ENCODE measurements at places on chromosomes 6 and 20. TPM values are rescaled to one million over a fixed set of nuclear protein-coding genes. Genes with fewer than 3 reads are reported as not detected.

GRCh38 chr20:5657190-5657875 lies 92.9 kb upstream of the SHLD1 start:
- DNase-seq: peak; percentile 50

DNA sequence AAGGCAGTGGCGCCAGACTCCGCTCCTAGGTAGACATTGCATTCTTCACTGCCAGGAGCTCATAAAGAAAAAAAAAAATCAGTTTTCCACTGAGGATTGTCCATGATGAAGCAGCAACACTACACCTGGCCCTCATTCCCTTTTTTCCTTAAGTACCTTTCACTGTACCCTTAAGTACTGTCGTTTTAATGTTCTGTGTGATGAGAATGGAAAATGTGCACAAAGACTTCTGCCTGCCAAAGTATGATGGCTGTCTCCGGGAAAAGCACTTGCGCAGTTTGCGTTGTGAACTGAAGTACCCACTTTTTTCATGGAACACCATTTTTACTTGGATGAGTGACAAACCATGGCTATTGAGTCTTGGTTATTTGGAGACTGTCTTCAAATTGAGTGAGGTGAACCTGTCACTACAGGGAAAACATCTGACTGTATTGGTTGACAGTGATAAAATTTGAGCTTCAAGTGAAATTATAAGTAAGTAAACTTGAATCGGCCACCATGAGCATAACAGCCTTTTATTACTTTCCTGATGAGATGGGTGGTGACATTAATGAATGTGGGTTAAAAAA lies 104.8 kb downstream of the NCOA3 start:
- no peak for DNase-seq

GRCh38 chr6:26594131-26594498 lies 2.6 kb upstream of the ABT1 start:
- no peak for DNase-seq

- no peak for DNase-seq
Measured at GRCh38 chr6:155444120-155444917, 11.3 kb downstream of the NOX3 start.

- DNase-seq: peak; percentile 73
Measured at GRCh38 chr6:32109114-32109764, at the start of gene TNXB. Gene TNXB, minus strand, starts transcription at chr6:32109338. Its CDS starts 11,140 bp downstream, at chr6:32098198.

GRCh38 chr6:43077333-43077809 lies 1.3 kb downstream of the PTK7 start:
- no peak for DNase-seq

DNA sequence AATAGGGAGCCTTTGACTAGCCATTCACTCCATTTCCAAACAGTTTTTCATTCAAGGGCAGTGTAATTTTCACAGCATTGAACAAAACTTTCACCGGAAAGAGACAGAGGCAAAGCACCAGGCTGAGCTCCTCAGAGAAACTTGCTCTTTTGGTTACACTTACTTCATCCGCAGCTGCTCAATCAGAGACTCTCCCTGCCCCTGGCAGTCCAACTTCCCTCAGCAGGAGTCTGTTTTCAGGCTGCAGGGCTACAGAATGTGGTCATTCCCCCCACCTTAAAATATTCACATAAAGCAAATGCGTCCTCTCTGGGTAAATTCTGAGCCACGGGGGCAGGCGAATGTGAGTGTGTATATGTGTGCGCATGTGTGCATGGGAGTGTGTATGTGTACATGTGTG lies 70.0 kb upstream of the ZNF133 start:
- DNase-seq: no peak

DNA sequence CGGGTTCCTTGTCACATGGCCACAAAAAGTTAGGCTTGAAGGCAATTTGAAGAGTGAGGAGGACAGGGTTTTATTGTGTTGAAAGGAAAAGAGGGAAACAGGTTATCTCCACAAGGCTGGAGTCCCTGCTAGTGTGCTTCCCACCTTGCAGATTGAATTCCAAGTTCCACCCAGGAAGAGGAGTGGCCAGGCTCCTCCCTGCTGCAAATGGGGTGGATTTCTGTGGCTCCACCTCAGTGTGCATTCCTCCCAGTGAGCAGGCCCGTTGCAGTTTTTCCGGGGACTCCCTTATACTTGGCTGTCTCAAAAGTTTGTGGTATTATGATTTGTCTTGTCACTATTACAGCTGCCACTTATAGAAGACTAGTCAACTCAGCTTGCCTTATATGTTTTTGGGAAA lies 281.8 kb upstream of the PLCB4 start:
- no peak for DNase-seq

GRCh38 chr6:35776364-35777215 lies at the start of gene CLPSL2:
Gene CLPSL2, plus strand, starts transcription at chr6:35776598. Its CDS starts 21 bp downstream, at chr6:35776619.
- no peak for DNase-seq

GRCh38 chr6:47603995-47604394 lies 94.4 kb upstream of the ADGRF4 start:
- no peak for DNase-seq

DNA sequence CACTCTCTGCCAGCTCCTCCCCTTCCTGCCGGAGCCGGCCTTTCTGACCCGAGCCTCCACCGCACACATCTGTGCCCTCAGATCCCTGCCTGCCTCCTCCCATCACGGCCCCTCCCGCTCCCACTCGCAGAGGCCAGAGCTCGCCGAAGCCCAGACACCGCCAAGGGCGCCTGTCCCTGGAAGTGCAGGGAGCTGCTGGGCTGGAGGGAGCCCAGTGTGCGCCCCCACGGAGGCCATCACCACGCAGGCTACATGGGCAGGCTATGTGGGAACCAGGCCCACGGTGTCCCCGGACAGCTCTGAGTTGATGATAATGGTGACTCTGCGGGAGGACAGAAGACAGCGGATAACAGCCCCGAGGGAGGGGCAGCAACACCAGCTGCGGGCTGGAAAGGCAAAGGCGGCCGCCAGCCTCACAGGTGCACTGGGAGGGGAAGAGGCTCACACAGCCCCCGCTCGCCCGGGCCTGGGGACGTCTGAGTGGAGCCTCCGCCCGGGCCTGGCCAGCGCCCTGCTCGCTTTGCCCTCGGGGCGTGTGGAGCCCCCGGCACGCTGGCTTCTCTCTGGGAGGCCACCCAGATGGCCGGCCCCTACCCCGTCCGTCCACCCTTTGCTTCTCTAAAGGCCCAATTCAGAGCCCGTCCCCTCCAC lies 154.9 kb downstream of the DLL1 start:
- DNase-seq: no peak

DNA sequence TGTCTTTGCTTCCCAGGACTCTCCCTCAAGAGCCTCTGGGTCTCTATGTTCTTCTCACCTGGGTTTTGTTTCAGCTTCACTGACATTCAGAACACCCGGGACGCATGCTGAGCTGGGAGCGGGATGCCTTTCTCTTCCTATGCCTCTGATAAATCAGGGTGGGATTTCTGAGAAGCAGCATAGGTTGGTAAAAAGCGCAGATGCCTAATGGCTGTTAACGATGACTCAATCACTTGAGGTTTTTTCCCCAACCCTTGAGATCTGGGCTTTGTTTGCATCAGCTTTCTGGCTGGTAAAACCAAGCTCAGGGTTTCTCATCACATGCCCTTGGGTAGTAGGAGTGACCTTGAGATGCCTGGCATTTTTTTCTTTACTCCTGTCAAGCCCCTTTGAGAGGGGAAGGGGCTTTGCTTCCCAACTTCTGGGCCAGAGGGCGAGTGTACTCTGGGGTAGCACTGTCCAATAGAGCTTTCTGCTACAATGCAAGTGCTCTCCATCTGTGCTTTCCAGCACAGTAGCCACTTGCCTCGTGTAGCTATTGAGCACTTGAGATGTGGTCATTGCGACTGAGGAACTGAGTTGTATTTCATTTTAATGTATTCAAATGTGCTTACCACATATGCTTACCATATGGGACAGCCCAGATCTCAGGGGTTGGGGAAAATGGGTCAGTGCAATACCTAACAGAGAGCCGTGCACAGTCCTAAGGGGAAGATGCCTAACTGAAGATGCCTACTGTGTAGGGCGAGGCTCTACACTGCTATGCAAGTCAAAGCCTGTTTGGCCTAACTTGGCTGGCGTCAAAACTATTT lies 69.1 kb downstream of the PPP1R14C start:
- no peak for DNase-seq

GRCh38 chr6:28218312-28219248 lies 6.5 kb upstream of the ZSCAN9 start:
- DNase-seq: peak; percentile 91

DNA sequence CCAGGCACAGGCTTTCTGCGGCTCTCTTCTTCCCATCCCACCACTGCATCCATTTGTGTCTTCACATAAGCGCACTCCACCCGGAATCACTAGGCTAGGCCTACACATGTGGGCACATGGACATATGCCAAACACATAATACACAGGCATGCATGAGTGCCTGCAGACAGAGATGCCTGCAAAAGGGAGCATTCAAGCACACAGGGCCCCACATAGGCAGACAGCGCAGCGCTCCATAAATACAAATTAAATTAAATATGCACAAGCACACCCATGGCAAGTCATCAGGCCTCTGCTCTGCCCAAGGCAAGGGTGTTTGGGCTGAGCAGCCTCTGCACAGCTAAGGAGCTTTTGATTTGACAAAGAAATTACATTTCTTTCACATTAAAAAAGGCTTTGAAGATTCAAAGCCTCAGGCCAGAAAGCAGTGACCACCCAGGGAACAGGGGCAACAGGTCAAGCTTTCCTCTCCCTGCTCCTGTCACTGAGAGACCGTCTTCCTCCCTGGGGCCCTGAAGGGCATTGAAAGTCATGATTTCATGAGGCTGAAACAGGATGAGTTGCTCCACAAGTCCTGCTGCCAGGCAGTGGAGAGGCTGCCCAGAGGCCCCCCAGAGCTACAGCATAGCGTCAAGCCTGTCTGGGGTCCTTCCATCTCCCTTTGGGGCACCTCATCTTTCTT lies 134.2 kb upstream of the LRFN2 start:
- DNase-seq: no peak

DNA sequence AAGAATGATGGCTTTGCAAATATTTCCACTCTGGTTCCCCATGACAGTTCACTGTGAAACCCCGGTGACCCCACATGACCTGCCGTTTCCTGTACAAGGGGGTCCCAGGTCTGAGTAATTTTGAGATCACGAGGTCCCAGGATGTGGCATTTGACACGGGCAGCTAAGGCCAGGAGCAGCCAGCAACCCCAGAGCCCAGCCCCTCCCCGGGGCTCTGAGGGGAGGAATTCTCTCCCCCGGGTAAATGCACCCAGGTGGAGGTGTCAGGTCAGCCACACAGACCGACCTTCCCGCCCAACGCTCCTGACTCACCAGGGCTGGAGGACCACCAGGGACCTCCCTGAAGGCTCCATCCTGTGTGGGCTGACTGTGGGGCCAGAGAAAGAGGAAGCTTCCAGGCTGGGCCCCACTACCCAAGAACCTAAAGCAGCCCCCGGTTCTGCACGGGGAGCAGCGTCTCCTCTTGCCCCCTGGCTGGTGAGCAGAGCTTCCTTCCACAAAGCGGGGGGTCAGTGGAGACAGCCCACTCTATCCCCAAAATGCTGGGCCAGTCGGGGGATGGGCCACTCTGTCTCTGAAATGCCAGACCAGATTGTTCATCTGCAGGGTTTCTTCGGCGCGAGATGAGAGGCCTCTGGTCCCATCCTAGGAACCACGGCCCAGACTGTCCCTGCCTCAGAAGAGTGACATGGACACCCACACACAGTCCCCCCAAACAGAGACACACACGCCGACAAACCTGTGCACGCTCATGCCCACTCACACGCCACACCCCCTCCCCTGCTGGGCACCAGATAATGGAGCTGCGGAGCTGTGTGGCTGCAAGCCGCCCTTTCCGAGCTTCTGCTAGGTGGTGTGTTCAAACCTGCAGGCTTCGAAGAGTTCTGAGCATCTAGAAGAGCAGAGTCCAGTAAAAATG lies 23.4 kb upstream of the SLCO4A1 start:
- DNase-seq: no peak

GRCh38 chr20:43870484-43870883 lies 44.2 kb upstream of the TOX2 start:
- DNase-seq: no peak

- DNase-seq: no peak
Measured at GRCh38 chr6:166862287-166862977, 93.9 kb downstream of the RNASET2 start.

DNA sequence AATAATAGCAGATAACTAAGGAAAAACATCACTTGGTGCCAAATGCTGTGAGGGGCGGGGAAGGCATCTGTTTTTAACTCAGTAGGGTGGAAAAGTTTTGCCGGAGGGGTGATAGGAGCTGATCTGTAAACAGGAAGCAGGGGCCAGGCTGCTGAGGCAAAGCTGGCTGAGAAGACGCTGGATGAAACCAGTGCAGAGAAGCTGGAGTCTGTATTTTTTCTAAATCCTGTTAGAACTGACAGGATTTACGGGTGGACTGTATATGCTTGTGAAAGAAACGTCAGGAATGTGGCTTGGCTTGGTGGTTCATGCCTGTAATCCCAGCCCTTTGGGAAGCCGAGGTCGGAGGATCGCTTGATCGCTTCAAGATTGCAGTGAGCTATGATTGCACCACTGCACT lies 5.6 kb downstream of the PCMTD2 start:
- DNase-seq: peak; percentile 51

GRCh38 chr6:90169374-90169773 lies 127.3 kb downstream of the BACH2 start:
- no peak for DNase-seq

- DNase-seq: no peak
Measured at GRCh38 chr6:31614684-31615578, at the start of gene AIF1. Gene AIF1, plus strand, starts transcription at chr6:31615234. Its CDS starts 96 bp downstream, at chr6:31615330.

GRCh38 chr20:35305682-35306556 lies 13.7 kb upstream of the FAM83C start:
- no peak for DNase-seq

DNA sequence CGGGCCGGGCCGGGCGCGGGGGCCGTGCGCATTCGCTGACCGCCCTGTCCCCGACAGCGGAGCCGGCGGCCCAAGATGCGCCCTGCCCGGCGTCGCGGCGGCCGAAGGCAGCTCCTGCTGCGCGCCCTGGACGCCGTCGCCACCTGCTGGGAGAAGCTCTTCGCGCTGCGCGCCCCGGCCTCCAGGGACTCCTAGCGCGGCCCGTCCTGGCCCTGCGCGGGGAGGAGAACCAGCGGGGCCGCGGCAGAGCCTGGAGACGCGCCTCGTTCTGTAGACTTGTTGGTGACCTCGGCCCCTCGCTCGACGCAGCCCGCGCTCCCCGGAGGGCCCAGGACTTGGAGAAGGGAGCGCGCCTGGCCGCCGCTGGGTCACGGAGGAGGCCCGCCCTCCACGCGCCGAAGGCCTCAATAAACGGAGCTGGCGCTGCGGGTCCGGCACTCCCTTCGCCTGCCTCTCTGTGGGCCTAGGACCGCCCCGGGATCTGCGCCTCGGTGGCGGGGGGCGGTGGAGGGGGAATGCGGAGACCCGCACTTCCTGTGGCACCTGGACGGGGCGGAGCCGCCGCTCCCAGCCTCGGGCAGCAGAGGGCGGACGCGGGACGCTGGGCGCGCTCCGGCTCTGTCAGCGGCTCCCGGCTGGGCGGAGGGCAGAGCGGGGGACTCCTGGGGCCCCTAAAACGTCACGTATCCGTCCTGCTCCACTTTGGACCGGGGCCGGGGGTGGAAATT lies 2.7 kb downstream of the C20orf204 start:
- DNase-seq: peak; percentile 85

- DNase-seq: no peak
Measured at GRCh38 chr6:38775870-38776269, 60.8 kb downstream of the DNAH8 start.

Gene FRS3
- total RNA-seq: 4.8 TPM

Gene ADAM33
- total RNA-seq: 12.6 TPM

Gene EEF1A2
- total RNA-seq: 1,229 TPM

Gene ACSS2
- 137 TPM for total RNA-seq

Gene SMIM8
- 12.9 TPM for total RNA-seq

Gene EFCAB8
- total RNA-seq: not detected

Gene CALHM4
- not detected for total RNA-seq

Gene NAPB
- 4.2 TPM for total RNA-seq

Data from Right ventricle myocardium superior (tissue), 1 donor.